Smooth muscle cell of the umbilical artery (primary cell): ENCODE measurements at places on chromosomes 7 and 10. TPM values are rescaled to one million over a fixed set of nuclear protein-coding genes. Genes with fewer than 3 reads are reported as not detected.

The PAX4 gene
- not detected in 2 replicates for total RNA-seq

The STRIP2 gene
- total RNA-seq = 3.3 and 9.8 TPM in 2 replicates

The MICU1 gene
- total RNA-seq = 47.9 and 57.9 TPM in 2 replicates

The CYP26C1 gene
- total RNA-seq = 0.09 TPM in 1 of 2 replicates, not detected in the other

The PDK4 gene
- under 0.01 TPM in 1 of 2 replicates, not detected in the other for total RNA-seq

The TAS2R41 gene
- total RNA-seq = 0.14 TPM in 1 of 2 replicates, not detected in the other

The PHTF2 gene
- total RNA-seq = 27.6 and 42.4 TPM in 2 replicates

The NRCAM gene
- 0.28 and 0.30 TPM in 2 replicates for total RNA-seq

The CYP26A1 gene
- total RNA-seq = not detected in 2 replicates

The SDK1 gene
- 0.30 and 0.46 TPM in 2 replicates for total RNA-seq

The COMTD1 gene
- total RNA-seq = 1.5 and 2.7 TPM in 2 replicates

The GRM3 gene
- total RNA-seq = not detected in 2 replicates

The LRIT1 gene
- total RNA-seq = not detected in 2 replicates

The NEURL1 gene
- total RNA-seq = 0.18 and 0.59 TPM in 2 replicates

The VIPR2 gene
- not detected in 2 replicates for total RNA-seq

The HMX2 gene
- total RNA-seq = not detected in 2 replicates

The TBRG4 gene
- 52.9 and 54.1 TPM in 2 replicates for total RNA-seq

The TAS2R4 gene
- 1.2 and 1.4 TPM in 2 replicates for total RNA-seq

The GHRHR gene
- total RNA-seq = not detected in 2 replicates

The TSPAN33 gene
- 0.09 and 1.2 TPM in 2 replicates for total RNA-seq

The LRIT2 gene
- total RNA-seq = not detected in 2 replicates

The ZNF488 gene
- total RNA-seq = under 0.01 TPM in 1 of 2 replicates, not detected in the other

The PRPS1L1 gene
- not detected in 2 replicates for total RNA-seq

The MKLN1 gene
- total RNA-seq = 41.3 and 57.6 TPM in 2 replicates

The STEAP4 gene
- total RNA-seq = 0.89 TPM in 1 of 2 replicates, not detected in the other

The ACHE gene
- total RNA-seq = 0.30 and 0.74 TPM in 2 replicates

The ASZ1 gene
- total RNA-seq = not detected in 2 replicates

The OR6B1 gene
- not detected in 2 replicates for total RNA-seq

The TECTB gene
- not detected in 2 replicates for total RNA-seq

The ELFN1 gene
- 0.30 and 0.74 TPM in 2 replicates for total RNA-seq
